ENCODE measurements at places on chromosomes 2 and 18.

DNA sequence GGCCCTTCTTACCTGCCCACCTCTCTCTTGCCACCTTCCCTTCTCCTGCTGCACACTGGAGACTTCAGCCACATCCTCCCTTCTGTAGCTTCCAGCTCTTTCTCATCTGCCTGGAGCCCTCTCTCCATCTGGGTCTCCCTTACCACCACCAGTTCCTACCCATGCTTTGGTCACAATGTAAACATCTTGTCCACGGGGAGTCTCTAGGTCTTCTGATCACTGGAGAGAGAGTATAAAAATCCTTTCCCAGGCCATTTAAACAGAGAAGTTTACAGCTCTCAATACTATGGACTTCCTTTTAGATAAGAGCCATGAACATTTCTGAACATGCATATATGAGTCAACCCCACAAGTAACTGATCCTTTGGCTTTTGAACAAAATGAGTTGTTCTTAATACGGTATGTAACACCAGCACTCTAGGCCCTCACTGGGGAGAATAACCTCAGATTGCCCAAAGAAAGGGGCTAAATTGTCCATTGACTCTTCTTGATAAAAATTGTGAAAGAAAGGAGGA is 5.8 kb downstream of the ARHGAP25 start:
- DNase-seq: no peak

DNA sequence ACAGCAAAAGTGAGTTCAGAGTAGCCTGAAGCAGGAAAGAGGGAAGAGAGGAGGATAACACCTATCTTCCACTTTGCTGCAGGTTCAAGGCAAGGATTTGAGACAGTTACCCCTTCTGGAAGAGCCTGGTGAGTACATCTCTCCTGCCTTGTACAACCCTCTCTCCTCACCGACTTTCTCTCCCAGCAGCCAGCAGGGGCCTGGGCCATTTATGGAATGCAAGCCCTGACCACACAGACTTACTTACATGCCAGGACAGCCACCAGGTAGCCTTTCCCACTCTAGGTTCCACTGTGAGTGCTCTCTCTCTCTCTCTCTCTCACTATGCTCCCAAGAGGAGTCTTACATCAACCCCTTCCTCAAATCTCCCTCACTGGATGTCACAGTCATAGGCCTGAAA is 57.0 kb downstream of the BCL11A start:
- no peak for DNase-seq

GRCh38 chr18:47168913-47169312 is 7.3 kb downstream of the IER3IP1 start:
- no peak for DNase-seq

GRCh38 chr18:74356959-74357358 is 41.3 kb downstream of the C18orf63 start:
- no peak for DNase-seq

GRCh38 chr2:96906729-96907114 is 36.8 kb upstream of the SEMA4C start:
- no peak for DNase-seq

DNA sequence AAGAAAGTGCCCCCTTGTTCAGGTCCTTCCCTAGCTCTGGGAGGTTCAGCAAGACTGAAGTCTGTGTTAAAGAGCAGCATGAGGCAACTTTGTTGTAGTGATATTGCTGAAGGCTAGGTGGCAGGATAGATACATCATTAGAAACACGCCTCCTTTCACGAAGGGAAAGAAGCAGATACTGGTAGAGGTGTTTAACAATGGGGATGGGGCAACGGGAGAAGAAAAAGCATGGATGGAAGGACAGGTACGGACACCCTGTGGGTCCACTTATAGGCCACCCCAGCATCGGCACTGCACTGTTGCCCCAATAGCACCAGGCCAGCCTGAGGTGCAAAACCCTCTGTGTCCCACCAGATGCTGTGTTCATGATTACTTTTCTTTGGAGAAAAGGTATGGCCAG is 3.5 kb upstream of the IGFBP5 start:
- no peak for DNase-seq

GRCh38 chr2:240236217-240237111 is 96.0 kb upstream of the OTOS start:
- DNase-seq: no peak

- no peak for DNase-seq
Measured at GRCh38 chr2:132824716-132825115, 154.7 kb upstream of the LYPD1 start.

- no peak for DNase-seq
Measured at GRCh38 chr2:74420006-74420405, 1.4 kb downstream of the C2orf81 start.

DNA sequence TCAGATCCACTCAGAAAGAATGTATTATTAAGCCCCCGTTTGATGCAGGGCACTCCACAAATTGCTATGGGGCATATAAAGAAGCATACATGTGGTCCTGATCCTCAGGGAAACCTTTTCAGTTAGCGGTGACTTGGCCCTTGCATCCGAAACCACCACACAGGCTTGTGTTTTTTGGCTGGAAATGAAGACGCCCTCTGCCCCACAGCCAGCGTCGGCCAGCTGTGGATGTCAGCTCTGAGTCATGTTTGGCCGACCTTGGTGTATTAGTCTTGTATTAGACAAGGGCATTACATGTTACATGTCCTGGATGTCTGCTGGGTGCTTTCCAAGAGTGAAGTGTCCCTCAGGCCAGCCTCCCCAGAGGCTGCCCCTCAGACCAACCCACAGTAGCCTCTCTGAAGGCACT is 107.6 kb upstream of the MAP3K20 start:
- DNase-seq: no peak

DNA sequence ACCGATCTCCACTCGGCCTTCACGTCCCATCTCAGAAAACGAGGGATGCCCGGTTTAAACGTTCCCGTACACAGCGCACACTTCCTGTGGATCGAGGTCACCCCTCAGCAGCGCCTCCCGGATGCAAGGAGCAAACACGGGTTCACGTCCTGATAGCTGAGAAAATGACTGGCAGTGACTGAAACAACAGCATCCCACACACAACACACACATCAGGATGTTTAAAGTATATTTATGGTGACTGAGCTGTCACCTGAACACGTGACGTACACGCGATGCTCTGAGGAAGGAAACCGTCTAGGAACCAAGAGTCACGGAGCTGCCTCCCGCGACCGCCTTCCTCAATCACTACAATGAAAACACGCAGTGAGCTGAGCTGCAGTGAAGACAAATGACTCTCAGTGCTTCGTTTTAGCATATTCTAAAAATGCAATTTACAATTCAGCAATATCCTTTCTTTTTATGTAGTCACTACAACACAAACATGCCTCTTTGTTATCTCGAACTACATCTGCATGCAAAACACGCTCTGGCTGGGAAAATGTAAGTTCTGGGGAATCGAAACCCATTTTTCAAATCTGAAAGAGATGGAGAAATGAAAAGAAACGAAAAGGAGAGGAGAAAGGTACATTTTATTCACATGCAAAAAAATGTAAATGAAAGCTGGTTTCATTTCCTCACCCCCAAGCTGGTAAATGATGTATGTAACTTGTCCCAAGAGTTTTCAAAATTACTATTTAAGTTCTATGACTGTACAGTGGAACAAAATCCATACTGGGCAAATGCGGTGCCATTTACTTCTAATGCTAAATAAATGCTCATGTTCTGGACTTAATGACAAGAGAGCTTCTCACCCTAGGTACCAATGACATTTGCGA is 19.8 kb downstream of the HDAC4 start:
- peak; percentile 60 for DNase-seq

- no peak for DNase-seq
Measured at GRCh38 chr2:40123326-40123725, 328.6 kb downstream of the SLC8A1 start.

- DNase-seq: no peak
Measured at GRCh38 chr18:36376361-36376760, 78.8 kb downstream of the FHOD3 start.

- DNase-seq: no peak
Measured at GRCh38 chr18:43396266-43396665, 119.0 kb upstream of the SYT4 start.

All from germinal center (tissue), 1 donor.